ENCODE measurements at places on chromosomes 5 and 9.

DNA sequence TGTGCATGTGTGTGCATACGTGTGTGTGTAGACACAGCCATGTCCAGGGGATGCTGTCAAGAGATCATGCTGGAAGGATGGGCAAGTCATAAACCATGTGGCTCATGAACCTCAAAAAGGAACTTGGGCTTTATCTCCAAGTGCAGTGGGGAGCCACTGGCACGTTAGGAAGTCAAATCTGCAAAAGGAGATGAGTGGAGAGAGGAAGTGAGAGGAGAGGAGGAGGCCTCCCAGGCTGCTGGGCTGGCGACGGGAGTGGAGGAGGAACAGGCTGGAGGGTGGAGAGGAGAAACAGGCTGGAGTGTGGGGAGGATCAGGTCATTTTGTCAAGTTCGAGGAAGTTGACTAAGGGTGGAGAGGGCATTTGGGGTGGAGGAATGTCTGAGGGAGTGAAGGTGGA is 29.2 kb upstream of the TIFAB start:
- DNase-seq, result no peak

- no peak for DNase-seq
These were observed 667.9 kb upstream of the ARRDC3 start for GRCh38 chr5:92050970-92051369.

GRCh38 chr9:5553211-5553610 is 42.9 kb downstream of the PDCD1LG2 start:
- no peak for DNase-seq

- peak; percentile 86 for DNase-seq
These were observed 10.4 kb upstream of the TOMM5 start for GRCh38 chr9:37602817-37603216.

- DNase-seq, result no peak
These were observed 54.1 kb upstream of the FSD1L start for GRCh38 chr9:105393576-105394344.

DNA sequence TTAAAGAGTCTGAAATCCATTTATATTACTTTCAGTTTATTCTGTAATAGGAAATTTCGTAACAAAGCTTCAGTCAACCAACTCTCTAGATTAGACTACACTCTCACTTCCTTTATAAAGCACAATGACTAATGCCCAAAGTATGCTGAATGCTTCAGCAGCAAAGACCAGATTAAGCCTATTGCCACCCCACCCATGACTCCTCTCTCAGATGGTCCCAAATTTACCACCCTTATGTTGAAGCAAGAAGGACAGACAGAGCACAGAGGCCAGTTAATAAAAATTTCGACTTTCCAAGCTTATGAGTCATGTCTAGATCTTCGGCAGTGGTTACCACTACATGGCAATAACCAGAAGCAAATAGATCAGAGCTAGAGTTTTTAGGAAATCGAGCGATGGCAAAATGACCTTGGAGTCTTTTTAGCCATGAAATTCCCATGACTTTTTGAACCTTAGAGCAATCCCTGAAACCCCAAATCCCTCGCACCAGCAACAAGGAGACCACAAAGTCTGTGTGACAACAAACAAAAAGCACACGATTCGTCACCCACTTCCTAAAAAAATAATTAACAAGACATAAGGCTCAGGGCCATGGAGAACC is 287.8 kb upstream of the RASA1 start:
- no peak for DNase-seq

DNA sequence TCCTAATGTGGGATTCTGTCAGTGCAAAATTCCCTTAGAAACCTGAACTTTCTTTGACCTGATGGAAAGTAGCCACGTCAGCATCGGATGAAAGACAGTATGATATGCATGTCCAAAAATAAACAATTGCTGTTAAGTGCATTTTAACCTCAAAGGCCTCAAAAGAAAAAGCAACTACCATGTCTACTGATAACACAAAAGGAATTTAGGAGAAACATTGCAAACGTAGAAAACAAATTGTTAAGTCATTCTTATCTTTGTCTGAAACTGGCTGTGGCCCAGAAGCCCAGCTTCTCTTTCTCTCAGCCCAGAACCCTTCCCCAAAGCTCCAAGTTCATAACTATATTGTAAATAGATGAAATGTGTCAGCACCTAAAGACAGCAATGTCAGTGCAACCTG is 11.1 kb upstream of the LHFPL2 start:
- DNase-seq, result peak; percentile 55

DNA sequence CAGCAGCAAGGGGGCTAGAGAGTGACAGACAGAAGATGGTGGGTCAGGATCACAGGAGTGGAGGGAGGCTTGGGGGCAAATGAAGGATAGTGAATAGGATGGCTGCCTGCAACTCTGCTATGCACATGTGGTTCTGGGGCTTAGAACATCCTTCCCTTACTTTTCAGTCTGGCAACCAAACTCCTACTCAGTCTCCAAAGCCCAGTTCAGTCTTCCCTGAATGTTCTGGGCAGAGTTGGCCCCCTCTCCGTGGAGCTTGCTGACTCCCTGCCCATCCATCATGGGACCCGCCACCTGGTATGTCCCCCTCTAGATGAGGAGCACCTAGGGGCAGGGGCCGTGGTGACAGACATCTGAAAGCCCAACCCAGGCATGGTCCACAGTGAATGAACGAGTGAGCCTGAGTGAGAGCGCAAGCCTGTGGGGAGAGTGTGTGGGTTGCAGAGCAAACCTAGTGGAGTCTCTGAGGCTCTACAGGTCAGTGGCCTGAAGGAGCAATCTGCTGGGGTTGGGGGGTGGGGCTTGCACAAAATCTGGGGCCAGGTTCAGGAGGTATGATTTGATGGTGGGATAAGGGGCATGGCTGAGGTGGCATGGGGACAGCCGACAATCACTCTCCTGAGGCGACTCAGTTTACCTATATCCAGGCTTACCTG is 180.6 kb downstream of the FGF18 start:
- no peak for DNase-seq

DNA sequence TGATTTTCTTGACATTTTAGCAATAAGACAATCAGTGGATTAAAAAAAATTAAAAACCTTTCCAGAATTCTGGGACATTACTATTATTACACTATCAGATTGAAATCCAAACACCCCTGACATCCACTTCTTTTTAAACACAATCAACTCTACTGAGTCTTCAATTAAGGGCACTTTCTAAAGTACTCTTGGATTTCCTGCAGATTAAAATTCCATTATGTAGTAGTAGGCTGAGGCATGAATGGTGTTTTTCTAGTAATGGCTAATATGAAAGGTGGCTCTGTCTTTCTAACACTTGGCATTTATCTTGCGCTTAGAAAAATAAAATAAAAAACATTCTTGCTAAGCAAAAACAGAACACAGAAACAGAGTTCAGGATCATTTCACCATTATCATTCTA is 107.8 kb downstream of the OXCT1 start:
- no peak for DNase-seq

Measured in stomach (tissue), 19 donors.